Stimulated activated naive CD4-positive, alpha-beta T cell (primary cell): ENCODE measurements at places on chromosomes 7 and 10.

DNA sequence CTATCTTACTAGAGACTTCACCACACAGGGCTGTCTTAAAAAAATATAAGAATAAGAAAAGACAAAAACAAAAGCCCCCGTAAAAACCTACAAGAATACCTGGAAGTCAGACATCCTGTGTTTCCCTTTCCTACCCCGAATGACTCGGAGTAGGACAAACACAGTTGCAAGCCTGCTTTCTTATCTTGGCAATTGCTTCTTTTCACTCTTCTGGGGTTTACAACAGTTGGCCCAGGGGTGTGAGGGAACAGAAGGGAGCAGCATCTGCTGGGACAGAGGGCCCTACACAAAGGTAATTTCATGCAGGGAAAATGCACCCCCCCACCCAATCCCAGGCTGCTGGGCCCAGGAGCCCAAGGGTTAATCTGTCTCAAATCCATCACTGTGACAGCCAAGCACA is 220.6 kb downstream of the ARHGAP12 start:
- DNase-seq: no peak

GRCh38 chr7:128757203-128757602 is 18.0 kb downstream of the CALU start:
- DNase-seq: no peak

- no peak for DNase-seq
Observed at GRCh38 chr10:78511324-78512204, 477.9 kb downstream of the RPS24 start.

DNA sequence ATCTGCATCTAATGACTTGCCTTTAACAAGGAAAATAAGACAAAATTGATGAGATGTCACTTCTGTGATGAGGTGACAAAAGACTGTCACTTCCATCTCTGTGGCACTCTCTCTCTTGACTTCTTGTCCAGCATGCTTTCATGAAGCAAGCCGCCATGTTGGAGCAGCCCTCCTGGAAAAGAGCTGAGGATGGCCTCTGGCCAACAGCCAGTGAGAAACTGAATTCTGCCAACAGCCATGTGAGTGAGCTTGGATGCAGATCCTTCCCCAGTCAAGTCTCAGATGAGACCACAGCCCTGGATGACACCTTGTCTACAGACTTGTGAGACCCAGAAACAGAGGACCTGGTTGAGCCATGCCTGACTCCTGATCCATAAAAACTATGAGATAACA is 412.6 kb upstream of the SHH start:
- DNase-seq: no peak

GRCh38 chr7:16609842-16610450 is 35.6 kb downstream of the ANKMY2 start:
- no peak for DNase-seq

- no peak for DNase-seq
Observed at GRCh38 chr10:113557424-113557862, 4.6 kb downstream of the HABP2 start.

DNA sequence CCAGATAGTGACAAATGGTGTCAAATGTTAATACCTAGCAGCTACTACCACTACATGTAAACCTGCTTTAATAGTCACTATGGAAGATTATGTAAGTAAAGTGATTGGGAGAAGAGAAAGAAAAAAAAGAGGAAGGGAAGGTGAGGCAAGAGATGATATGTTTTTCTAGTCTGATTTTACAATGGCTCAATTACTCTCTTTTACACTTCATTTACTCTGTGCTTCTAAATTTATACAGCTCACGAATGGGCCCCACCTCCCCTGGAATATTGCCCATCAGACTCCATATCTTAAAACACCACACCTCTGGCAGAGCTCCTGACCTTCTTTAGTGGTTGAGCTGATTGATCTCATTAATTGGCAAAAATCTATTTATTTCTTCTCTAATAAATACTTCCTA is 28.0 kb upstream of the IKZF1 start:
- no peak for DNase-seq

- no peak for DNase-seq
Observed at GRCh38 chr10:125976960-125977605, 80.7 kb downstream of the FANK1 start.

- DNase-seq: peak; percentile 65
Observed at GRCh38 chr10:71696628-71697326, 22.8 kb downstream of the C10orf105 start.

DNA sequence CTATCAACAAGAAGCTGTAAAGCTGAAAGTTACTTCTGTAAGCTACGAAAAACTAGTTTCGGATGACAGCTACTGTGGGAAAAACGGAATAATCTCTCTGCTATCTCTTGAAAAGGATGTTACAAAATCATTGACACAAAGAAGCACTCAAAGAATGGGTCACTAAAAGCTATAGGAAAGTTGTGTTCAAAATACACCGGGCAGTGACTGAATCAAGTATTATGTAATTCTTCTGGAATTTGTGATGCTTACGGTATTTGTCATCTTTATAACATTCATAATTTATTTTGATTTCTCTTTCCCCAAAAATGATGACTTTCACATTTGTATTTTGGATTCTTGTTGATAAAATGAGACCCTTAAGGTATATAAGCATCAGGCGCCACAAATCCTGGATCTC is 112.1 kb upstream of the KLF6 start:
- no peak for DNase-seq

- no peak for DNase-seq
Observed at GRCh38 chr7:90266808-90267207, 21.8 kb downstream of the CFAP69 start.

- no peak for DNase-seq
Observed at GRCh38 chr10:43970018-43970698, 321.5 kb upstream of the ZNF32 start.

DNA sequence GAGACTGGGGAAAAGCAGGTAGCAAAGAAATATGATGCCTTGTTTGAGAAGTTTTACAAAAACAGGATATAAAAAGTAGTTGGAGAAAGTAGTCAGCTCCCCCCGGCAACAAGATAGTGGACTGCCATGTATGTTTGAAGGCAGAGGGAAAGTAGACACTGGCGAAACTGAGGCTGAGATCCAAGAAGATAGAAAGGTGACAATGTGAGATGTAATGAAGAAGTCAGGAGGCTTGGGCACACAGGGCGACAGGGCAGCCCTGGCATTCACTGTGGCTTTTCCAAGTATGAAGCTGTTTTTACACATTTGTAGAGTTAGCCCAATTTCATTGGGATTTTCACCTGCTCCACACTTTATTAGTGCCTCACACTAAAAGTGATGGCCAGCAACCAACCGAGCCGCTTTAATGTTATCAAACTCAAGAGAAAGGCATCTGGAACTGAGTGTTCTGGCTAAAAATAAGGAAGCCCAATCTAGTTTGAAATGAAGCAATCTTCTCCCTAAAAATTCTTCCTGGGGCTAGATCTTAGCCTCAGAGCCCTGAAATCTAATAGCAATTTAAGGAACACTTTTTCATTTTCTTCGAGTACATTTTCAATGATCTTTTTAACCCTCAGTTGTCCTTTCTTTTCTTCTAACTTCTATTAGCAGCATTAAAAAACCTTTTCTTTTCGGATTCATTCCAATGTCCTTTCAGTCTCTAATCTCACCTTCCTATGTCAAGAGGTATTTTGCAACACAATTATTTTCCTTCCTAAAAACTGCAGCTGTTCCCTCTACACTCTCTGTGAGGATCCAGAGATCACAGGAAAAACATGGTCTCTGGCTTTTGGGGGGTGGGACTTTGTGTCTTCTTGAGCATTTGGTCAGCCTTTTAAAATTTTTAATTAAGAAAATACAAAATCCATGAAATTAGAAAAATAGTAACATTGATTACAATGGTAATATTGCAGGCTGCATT is 108.0 kb downstream of the RNLS start:
- no peak for DNase-seq

GRCh38 chr7:87872346-87872745 is 3.8 kb downstream of the SLC25A40 start:
- DNase-seq: no peak

GRCh38 chr7:32536585-32536984 is 41.3 kb downstream of the AVL9 start:
- no peak for DNase-seq

DNA sequence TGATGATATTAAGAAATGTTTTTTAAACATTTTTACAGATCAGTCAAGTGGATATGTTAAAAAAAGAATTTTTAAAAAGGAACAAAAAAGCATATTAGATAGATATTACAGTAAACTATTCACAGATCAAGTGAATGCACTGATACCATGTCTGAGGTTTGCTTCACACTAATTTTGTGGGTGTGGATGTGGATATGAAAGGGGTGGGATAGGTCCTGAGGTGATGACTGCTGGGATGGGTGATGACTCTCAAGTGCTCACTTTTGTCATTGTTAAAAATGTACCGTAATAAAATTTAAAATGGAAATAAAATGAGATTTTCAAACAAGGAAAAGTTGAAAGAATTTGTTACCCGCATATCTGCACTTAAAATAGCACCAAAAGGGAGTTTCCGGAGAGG is 54.1 kb downstream of the AGMO start:
- DNase-seq: no peak

GRCh38 chr7:46545790-46546189 is 624.7 kb upstream of the IGFBP3 start:
- DNase-seq: no peak

GRCh38 chr10:120979435-120980278 is 128.5 kb downstream of the WDR11 start:
- no peak for DNase-seq

DNA sequence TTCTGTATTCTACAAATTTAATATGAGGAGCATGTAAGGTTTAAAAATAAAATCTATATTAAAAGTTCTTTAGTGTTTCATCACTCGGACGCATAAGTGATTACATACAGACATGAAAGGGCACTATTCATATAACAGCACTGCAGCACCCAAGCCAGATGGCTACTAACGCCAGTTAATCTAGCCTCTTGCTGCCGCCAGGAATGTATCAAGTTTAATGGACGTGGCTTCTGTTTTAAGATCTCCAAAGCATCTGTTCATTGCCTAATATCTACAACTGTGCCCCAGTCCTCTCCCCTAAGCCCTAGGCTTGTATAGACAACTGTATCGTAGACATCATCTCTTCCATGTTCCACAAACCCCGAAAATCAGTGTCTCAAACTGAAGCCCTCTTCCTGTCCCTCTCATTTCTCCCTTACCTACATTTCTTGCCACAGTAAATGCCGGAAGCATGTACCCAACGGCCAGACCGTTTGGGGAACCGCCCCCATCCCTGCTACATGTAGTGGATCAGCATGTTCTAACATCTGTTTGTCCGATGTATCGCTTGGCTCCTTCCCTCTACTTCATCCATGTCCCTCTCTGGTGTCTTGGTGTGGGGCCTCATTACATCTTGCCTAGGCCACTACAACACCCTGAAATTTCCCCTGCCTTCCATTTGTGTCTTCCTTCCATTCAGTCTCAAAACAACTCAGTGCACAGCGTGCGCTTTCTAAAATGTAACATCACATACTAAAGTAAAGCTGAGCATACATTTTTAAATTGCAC is 147.5 kb upstream of the RSU1 start:
- DNase-seq: no peak

- no peak for DNase-seq
Observed at GRCh38 chr10:26721561-26721960, 24.1 kb downstream of the PDSS1 start.

GRCh38 chr7:36570528-36571189 is 153.6 kb downstream of the AOAH start:
- no peak for DNase-seq

DNA sequence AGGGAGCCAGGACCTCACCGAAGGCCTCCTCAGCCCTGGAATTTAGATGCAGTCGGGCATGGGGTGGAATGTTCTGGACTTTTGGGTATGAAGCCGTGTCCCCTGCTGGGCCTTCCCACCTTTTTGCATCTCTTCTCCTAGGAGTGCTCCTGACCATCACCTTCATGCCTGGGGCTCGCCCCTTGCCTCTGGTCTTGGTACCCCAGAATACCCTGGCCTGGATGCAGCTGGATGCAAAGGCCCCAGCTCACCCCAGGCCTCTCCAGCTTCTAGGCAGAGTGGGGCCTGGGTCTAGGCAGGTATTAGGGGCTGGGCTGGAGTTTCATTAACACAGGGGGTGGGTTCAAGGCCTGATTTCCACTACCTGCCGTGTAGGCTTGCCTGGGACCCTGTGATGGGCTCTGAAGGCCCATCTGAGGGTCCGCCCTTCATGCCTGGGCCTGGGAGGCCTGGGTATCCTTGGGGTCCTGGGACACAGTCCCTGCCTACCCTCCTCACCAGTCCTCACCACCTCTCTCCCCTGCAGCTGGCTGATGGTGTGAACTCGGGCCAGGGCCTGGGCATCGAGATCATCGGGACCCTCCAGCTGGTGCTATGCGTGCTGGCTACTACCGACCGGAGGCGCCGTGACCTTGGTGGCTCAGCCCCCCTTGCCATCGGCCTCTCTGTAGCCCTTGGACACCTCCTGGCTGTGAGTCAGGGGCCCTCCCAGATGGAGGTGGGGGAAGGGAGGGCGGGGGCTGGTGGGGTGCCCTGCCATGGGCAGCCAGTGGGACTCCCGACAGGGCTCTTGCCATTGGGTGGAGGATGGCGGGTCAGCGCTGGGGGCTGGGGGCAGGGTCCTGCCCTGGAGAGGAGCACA is 10.1 kb downstream of the AQP1 start:
- DNase-seq: no peak

GRCh38 chr10:119112056-119112455 is 8.1 kb downstream of the DENND10 start:
- no peak for DNase-seq

DNA sequence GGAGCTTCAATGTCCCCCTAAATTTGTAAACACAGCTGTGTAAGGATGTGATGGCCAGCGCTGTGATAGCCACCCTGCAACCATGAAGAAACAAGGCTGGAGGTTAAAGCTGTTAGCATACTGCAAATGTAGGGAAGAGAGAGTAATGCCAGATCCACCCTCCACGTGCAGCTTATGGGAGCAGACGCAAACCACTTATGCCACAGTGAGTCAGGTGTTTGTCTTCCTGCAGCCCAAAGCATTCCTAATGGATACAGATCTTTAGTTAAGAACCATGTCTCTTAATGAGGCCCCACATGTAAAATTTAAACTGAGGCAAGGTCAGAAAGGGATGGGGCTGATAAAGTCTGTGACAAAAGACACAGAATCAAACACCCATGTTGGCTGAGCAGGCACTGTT is 13.6 kb upstream of the MYL7 start:
- no peak for DNase-seq

GRCh38 chr7:21365866-21366624 is 61.8 kb upstream of the SP4 start:
- DNase-seq: no peak

DNA sequence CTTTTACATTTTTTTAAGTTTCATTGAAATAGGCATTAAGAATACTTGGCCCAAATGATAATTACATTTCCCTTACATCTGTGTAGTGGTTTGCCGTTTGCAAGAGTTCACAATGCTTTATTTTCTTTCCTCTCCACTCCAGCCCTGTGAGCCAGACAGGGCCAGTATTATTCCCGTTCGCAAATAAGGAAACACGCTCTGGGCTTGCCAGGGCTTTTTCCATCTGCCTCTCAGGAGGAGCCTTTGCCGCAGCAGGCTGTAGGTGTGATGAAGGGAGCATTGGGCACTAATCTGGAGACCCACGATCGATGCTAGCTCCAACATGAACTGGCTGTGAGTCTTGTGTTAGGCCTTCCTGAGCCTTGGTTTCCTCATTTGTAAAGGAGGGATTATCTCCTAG is 154.4 kb downstream of the GALNT17 start:
- DNase-seq: no peak
